ENCODE measurements at places on chromosomes 3 and 15.

- DNase-seq, result no peak
Measured at GRCh38 chr3:13404626-13405452, 15.3 kb downstream of the NUP210 start.

DNA sequence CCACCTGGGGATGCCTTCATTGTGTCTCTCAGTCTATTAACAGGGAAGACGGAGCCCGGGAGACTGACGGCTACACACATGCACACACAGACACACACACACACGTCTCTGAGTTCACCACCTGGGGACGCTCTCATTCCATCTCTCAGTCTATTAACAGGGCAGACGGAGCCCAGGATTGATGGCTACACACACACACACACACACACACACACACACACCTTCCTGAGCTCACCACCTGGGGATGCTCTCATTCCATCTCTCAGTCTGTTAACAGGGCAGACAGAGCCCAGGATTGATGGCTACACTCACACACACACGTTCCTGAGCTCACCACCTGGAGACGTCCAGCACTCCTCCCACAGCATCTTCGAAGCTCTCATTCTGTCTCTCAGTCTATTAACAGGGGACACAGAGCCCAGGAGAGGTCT, 143.9 kb downstream of the OR4M2 start:
- no peak for DNase-seq

GRCh38 chr3:45583021-45583851, 11.3 kb upstream of the LIMD1 start:
- DNase-seq, result no peak

GRCh38 chr15:38040615-38041014, 106.2 kb downstream of the TMCO5A start:
- no peak for DNase-seq

GRCh38 chr15:58444658-58445332, 13.0 kb downstream of the LIPC start:
- DNase-seq, result no peak

DNA sequence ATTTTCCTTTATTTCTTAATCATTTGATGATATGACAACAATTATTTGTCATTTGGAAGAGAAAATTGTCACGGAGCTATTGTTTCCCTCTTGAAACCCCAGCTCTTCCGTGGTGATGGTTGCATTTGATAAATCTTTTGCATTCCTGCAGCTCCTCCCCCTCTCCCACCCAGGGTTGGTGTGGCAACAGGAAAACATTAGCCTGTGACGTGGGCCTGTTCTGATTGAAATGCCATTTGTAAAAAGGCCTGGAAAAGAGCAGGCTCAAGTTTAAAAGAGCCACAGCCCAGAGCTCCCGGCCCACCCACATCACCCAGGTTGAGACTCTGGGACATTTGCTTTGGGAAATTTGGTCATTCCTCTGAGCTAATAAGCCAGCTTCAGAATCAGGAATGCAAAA, 282.5 kb downstream of the RPLP1 start:
- no peak for DNase-seq

DNA sequence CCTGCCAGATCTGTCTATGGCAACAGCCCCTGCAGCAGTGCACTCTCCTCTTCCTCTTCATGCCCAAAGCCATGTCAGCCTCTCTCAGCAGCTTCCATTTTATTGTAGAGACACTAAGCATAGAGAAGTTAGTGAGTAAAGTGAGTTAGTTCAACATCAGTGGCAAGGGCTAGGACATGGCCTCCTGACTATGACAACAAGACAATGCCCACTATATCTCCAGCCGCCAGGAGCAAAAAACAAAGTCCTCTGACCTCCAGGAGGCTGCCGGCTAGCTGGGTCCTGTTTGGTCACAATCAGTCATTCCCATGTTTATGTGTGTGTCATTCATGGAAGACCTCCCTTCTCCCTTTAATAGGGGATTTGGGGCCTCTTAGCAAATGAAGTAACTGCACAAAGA, 14.9 kb downstream of the NR1I2 start:
- no peak for DNase-seq

DNA sequence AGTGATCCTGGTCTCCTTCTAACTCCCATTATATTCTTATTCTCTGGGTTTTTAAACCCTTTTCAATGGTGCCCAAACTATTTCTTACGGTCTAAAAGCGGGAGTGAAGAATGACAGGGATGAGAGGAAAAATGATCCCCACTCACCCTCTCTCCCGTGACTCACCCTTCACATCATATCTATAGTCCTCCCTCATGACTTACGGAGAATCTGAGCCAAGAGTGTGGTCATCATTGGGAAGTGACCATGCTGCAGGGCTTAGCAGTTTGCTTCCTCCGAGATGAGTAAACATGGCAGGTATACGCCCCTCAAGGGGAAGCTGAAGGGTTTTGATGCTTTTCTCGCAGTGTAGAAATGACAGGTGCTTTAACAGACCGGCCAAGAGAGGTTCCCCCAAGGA, 274.0 kb downstream of the RYR3 start:
- DNase-seq, result no peak

- DNase-seq, result no peak
Measured at GRCh38 chr3:55692957-55693558, 206.0 kb upstream of the WNT5A start.

DNA sequence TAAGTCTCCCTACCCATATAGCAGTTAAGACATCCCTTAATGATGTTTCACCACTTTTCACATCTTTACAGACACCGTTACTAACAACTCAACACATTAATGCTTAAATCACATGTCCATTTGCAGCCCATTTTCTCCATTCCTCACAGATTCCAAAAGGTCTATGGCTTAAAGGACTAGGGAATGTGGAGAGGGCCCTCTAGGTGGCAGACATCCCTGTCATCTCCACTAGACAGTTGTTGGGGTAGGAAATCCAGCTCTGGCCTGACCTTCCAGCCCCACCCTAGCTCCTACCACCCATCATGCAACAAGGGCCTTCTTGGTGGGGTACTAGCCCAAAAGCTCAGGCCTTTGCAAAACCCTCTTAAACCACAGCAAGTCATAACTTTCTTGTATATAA, 25.2 kb downstream of the CPEB1 start:
- no peak for DNase-seq

DNA sequence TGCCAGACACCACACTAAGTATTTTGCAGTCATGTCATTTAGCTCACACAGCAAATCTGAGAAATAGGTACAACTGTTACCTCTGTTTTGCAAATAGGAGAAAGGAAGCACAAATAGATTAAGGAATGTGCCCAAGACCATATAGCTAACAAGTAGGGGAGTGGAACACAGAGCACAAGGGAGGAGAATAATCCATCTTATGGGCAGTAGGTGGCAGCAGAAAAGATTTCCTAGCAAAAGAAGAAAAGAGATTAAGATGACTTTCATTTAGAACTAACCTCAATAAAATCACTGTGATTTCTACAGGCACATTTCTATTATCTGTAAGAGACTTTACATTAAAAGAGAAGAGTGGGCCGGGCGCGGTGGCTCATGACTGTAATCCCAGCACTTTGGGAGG, 49.1 kb downstream of the NR1I2 start:
- DNase-seq, result no peak

DNA sequence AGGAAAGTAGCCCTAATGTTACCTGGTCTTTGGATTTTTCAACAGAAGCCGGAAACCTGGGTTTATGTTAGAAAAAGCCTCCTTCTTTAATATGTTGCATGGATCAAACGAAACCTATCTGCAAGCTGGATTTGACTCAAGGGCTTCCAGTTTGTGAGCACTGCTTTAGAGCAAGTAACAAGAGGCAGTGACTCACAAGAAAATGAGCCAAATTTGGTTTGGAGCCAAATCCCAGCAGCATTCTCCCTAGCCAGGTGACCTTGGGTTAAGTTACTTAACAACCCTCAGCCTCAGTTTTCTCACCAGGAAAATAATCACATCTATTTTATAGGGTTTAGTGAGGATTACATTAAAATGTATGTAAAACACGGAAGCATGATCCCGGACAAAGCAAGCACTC, 215.2 kb upstream of the PRICKLE2 start:
- DNase-seq, result no peak

GRCh38 chr15:92638709-92639365, 16.7 kb downstream of the FAM174B start:
- no peak for DNase-seq

- no peak for DNase-seq
Measured at GRCh38 chr15:47862402-47862801, 145.1 kb downstream of the SEMA6D start.

DNA sequence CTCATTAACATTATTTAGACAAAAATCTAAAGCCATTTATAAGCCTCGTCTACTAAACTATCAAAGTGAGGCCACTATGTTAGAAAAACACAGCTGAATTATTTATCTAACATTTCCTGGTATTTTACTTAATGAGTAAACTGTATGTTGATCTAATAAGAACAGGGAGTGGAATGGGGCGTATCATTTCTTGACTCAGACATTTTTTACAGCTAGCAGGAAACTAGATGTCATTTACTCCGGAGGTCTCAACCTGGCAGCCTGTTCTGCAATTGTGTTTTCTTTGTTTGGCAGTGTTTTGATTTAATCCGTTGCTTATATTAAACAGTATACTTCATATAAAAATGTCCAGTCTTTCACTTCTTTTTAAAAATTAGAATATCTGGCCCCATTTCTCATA, 79.1 kb upstream of the ABI3BP start:
- no peak for DNase-seq

DNA sequence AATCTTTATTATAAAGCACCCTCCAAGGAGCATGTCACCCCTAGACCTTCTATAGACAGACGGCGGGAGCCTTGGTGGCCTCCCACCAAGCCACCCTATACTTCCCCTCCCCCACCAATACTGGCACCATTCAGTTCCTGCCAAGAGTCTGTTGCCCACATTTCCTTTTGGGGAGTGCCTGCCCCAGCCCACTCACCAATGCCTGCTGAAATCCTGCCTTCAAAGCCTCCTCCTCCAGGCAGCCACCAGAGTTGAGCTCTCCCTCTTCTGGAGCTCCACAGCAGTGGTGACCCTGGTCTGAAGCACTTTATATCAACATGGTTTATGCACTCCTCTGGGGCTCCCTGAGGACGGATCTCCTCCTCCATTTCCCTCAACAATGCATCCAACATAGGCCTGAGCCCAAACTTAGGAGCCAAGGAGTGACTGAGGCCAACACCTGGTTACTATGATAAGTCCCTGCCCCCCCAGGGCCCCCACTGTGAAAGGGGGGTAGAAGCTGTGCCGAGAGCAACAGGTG, 8.8 kb downstream of the CCDC33 start:
- no peak for DNase-seq

Measured in CD4-positive, alpha-beta T cell treated with Interferon alpha-2 for 1 hour (primary cell).